Stimulated activated CD4-positive, alpha-beta T cell treated with anti-CD3 and anti-CD28 coated beads, Interleukin-1b, Interleukin-23, amount 100 ng/mL, for 1 hour (primary cell): ENCODE measurements at places on chromosomes 1 and 21.

DNA sequence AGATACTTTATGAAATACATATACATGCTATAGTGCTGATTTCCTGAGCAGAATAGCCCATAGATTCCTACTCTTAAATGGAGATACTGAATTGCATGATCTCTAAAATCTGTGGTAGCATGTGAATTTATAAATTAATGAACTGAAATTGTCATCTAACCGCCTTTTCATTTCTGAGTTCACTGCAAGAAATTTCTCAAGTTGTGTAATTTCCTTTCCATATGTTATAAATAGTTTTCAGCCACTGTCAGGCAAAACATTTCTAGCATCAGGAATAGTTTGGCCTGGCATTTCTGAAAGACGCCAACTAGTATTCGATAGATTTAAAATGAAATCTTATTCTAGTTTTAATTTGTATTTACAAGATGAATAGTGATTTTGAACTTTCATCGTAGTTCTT is 310.1 kb downstream of the USH2A start:
- no peak for DNase-seq

DNA sequence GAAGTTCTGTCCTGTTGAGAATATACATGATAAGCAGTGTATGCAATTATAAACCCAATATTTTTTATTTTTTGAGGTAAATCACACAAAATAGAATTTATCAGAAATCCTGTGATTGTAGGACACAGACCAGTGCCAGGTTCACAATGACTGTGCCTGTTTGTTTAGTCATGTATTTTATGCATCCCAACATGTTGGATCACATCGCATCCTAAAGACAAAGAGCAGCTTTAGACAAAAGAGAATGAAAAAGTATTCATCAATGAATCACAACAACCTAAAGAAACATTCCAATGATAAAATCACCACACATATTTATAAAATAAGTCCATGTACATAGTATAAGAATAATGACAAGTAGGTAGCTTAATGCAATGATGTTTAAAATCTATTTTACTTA is 53.2 kb upstream of the LRRC8D start:
- DNase-seq, result no peak

DNA sequence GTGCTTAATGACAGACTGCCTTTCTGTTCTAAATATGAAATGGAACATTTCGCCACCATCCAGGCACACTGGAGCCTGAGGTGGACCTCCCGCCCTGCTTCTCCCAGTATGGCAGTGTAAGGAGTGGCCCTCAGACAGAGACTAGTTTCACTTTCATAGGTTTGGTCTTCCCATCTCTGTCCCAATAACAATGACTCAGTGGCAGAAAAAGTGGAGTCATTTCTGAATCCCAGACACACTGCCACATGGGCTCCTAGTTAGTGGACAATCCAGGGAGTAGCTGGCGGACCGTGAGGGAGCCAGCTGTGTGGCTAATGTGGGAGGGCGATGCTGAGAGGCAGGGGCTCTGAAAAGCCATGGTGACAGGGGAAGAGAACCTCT is 95.6 kb upstream of the TSPAN2 start:
- DNase-seq, result no peak

DNA sequence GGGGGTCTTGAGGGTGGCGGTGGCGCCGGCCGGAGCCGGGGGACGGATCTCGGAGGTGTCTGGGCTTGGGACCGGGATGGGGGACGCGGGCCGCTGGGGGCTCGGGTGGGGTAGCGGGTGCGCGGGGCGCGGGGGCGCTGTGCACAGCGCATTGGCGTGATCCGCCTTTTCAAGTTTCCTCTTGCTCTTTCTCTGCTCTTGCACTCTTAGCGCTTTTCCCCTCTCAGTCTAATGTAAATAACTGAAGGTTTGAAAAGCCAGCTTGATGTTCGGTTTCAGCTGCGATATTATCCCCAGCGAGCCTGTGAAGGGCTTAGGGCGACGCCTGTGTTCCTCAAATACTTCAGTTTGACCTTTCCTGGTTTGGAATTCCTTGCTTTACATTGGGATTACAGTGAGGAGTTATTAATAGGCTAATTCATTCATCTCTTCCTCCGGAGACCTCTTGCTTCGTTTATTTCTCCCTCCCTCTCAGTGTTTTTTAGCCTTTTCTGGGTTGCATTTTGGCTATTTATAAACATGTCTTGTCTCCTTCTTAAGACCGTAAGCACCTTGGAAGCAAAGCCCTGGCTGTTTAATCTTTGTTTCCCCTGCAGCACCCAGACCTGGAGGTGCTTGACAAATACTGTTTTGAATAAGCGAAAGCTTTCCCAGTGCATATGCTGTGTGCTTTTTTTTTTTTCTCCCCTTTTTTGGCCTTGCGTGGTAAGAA is 693 bp downstream of the RAB4A start:
- no peak for DNase-seq

DNA sequence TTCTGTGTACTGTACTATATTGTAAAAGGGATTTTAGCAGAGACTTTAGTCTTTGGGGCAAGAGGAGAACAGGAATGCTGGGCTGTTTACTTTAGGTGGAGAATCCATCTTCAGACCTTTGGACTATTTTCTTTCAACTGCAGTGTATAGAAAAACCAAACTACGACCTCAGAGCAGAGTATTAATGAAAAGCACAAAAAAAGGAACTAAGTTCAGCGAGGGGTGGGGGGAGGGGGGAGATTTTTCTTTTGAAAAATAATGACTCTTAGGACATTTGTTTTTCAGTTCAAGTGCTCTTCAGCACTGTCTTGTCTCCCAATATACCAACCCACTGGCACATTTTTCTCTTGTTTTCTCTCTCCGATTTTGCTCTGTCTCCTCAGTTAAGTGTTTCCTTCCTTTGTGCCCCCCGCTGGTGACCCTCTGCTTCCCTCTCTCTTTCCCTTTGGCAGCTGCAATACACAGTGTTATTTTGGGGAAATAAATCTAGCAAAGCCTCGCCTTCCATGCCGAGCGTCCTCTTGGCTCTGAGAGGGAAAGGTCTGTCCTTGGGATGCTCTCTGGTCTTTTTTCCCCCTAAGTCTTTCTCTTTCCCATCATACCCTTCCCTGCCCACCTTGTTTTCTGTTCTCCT is 44.8 kb downstream of the ACP6 start:
- DNase-seq, result no peak
